ENCODE measurements at places on chromosomes 11 and 22.

DNA sequence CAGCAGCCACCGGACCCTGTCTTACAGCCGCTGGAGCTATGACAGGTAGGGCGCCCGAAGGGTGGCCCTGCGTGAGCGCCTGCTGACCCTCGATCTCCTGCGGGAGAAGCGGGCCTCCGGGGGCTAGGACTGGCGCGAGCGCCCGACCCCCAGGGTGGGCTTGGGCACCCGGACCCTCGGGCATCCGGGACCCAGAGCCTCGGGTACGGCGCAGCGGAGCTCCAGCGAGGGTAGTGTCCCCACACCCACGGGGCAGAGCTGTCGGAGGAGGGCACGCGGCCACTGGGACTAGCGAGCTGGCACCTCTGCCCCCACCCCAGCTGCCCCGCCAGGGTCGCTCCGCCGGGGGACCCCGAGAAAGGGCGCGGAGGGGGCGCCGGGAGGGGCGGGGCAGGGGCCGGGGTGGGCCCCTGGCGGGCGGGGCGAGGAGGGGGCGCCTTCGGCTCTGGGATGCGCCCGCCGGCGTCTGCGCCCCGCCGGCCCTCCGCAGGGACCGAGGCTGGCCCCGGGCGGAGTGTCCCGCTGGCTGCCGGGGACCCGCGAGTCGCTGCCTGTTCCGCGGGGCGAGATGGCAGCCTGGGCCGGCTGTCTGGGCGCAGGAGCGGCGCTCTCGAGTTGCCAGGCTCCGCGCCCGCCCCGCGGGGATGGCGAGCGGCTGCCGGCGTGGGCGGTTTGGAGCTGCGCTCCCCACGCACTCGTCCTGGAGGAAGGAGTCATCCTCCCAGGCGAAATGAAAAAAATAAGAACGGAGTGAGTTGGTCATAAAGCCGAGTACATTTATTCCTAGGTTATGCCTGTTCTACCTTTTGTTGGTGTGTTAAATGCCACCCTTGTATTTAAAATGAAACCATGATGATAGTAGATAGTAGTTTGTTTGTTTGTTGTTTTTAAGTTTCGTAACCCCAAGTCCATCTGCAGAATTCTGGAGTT lies 32.4 kb downstream of the EIF3F start:
- peak; percentile 89 for DNase-seq

- no peak for DNase-seq
Observed at GRCh38 chr11:43555816-43556611, 124.5 kb upstream of the HSD17B12 start.

GRCh38 chr11:924406-925157 lies 1.1 kb upstream of the AP2A2 start:
- no peak for DNase-seq

- DNase-seq: no peak
Observed at GRCh38 chr11:75996523-75997442, 181.8 kb downstream of the UVRAG start.

GRCh38 chr11:34150494-34151151 lies 45.2 kb downstream of the NAT10 start:
- no peak for DNase-seq

- DNase-seq: no peak
Observed at GRCh38 chr11:28834877-28835276, 726.7 kb downstream of the METTL15 start.

DNA sequence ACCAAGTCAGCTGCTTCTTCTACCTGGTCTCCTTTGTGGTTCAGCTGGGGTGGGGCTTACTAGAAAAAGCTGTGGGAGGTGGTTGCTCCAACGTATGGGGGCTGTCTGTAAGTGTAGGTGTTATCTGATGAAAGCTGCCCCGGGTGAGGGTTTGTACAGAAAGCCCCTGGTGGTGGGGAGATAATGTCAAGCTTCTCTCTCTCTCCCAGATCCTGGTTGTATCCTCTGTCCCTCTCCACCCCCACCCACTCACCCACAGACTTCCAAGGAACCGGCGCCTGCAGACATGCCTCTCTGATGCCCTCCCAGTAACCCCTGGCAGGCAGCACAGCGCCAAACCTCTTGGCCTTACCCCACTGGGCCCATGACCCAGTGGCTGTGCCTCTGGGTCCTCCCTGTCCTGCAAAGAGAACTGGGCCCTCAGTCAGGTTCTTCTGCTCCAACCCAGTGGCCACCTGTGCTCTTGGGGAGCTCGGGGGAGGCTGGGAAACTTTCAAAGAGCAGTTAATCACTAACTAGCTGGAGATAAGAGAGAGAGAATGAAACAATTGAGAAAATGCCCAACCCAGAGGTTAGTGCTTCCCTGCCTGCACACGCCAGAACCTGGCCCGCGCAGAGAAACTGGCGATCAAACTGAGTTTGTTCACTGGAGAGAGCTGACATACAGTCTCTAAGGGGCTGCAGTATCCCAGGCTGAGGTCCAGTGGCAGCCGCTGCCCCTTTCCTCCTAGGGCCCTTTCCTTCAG lies 20.4 kb upstream of the EHF start:
- DNase-seq: peak; percentile 66

GRCh38 chr11:77411717-77412441 lies 62.0 kb downstream of the PAK1 start:
- DNase-seq: peak; percentile 91

DNA sequence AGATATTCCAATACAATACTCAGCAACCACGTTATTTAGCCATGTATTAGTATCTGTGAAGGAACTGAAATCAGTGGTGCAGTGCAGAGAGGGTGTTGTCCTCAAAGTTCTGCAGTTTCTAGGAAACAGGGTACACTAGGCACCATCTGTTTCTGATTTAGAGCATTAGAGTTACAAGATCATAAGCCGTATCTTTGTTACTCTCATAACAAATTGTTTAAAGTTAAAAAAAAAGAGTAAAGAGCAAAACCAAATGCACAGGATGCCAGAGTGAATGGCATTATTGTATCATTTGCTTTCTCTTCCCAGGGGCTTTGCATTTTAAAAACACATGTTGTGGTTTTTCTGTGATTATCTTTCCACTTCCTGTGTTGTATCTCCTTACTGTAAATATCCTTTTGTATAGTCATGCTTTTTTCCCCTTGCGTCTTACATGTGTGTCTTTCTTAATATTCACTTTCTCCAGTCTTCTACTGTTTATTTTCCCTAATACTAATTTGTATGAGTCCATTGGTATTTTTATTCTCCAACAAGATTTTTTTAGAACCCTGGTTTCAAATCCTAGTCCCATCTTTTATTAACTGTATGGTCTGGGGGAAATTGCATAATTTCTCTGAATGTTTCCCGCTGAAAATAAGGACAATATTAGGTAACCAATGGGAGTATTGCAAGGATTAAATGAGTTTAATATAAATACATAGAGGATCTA lies 15.2 kb upstream of the NUP160 start:
- DNase-seq: no peak

GRCh38 chr11:36454941-36455631 lies 55.0 kb downstream of the TRAF6 start:
- DNase-seq: peak; percentile 43

DNA sequence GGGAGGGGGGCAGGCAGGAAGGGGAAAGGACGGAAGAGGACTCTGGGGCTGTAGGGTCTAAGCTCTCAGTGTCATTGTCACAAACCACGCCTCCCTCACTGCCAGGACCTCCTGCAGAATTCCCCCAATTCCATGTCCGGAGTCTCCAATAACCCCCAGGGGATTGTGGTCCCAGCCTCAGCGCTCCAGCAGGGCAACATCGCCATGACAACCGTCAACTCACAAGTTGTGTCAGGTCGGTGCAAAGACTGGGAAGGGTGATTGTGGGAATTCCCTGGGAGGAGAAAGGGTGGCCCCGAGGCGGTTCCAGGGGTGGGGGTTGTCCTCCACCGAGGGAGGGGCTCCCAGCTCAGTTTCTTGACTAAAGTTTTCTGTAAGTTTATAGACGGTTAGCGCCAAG lies 86.0 kb downstream of the FEZ1 start:
- DNase-seq: no peak

GRCh38 chr11:111598148-111598547 lies 4.1 kb upstream of the SIK2 start:
- DNase-seq: no peak

- DNase-seq: no peak
Observed at GRCh38 chr22:36280379-36280778, 27.4 kb downstream of the APOL1 start.

GRCh38 chr22:47814474-47814873 lies 1052.0 kb downstream of the TBC1D22A start:
- no peak for DNase-seq

- DNase-seq: no peak
Observed at GRCh38 chr11:32325187-32325586, 110.2 kb downstream of the WT1 start.

GRCh38 chr11:64887757-64888405 lies 9.5 kb upstream of the EHD1 start:
- peak; percentile 96 for DNase-seq

DNA sequence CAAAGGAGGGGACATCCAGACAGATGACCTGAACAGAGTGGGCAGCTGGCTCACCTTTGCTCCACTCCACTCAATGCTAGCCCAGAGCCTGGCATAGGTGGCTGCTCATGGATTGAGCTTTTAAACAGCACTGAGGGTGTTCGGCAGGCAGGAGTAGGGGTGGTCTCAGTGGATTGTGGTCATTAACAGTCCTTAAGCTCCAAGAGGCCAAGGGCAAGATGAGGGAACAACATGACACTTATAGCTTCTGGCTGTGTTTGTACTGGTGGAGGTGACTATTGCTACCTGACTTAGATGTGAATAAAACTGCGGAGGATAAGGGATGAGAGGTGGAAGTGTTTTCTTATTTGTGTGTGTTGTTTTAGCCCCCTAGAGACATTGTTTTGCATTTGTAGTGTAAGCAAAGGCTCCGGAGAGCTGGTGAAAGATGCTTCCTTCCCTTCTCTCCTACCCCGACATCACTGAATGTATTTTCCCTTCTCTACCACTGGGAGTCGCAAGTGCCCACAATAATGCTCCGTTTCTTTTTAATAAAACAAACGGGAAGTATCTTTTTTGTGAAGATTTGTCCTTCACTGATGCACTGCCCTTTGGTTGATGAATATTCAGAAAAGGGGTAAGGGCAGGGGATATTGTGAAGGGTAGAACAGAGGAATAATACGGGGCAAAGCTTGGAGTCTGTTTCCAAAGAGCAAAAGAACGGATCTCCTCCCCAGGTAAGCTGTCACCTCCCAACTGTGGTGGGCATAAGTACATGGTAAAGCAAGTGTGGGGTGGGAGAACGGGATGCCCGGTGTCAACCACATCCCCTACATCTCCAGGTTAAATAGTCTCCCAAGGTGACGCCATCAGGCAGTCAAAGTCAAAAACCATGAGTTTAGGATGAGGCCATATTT lies 27.5 kb upstream of the MTNR1B start:
- no peak for DNase-seq

- no peak for DNase-seq
Observed at GRCh38 chr11:32331098-32331497, 104.2 kb downstream of the WT1 start.

DNA sequence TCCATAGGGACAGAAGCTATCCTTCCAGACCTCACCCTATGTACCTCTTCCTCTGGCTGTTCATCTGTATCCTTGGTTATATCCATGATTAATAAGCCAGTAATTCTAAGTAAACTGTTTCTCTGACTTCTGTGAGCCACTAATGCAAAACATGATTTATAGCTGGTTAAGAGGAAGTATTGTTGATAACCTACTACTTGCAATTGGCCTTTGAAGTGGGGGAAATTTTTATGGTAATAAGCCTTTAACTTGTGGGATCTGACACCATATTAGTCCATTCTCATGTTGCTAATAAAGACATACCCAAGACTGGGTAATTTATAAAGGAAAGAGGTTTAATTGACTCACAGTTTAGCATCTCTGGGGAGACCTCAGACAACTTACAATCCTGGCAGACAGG lies 21.9 kb downstream of the CASP12 start:
- no peak for DNase-seq

GRCh38 chr11:37557990-37558389 lies 960.0 kb upstream of the RAG2 start:
- DNase-seq: no peak

- peak; percentile 61 for DNase-seq
Observed at GRCh38 chr11:32894149-32894827, 1.7 kb downstream of the QSER1 start.

GRCh38 chr22:43569111-43569510 lies 157.3 kb downstream of the MPPED1 start:
- DNase-seq: no peak

DNA sequence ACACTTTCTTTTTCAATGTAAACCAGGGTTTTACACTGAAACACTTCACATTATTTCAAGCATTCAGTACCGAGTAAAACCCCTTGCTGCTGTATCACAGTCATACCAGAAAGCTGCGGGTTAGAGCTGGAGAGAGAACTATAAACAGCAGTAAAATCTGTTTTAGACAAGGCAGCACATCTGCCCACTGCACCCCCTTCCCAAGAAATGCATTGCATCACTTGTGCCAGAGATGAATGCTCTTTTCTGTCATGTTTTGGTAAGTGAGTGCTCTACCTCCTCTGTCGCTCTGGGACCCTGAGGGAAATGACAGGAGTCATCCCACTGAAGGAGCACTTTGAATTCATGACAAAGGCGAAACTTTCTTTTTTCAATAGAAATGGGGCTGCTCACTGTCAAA lies 107.2 kb downstream of the MAML2 start:
- no peak for DNase-seq
